ENCODE measurements at places on chromosomes 7 and 10.

- no peak for DNase-seq
- H3K27ac ChIP-seq: no peak overlapping the region
- no peaks in the 10 kb centered on the region for H3K4me1 ChIP-seq
- no peaks in the 10 kb centered on the region for H3K36me3 ChIP-seq
- no peak overlapping the region for H3K4me3 ChIP-seq
Observed at GRCh38 chr7:134088199-134088598, 38.9 kb upstream of the LRGUK start.

GRCh38 chr10:110134917-110135316, 72.5 kb upstream of the MXI1 start:
- DNase-seq: no peak
- no peaks in the 10 kb centered on the region for H3K36me3 ChIP-seq
- no peak overlapping the region for H3K4me3 ChIP-seq

GRCh38 chr10:79116801-79117723, 48.3 kb downstream of the ZMIZ1 start:
- H3K36me3 ChIP-seq: no peaks in the 10 kb centered on the region
- DNase-seq: peak; percentile 85
- H3K4me3 ChIP-seq: no peak overlapping the region
- H3K4me1 ChIP-seq: no peaks in the 10 kb centered on the region
- no peak overlapping the region for H3K27ac ChIP-seq

DNA sequence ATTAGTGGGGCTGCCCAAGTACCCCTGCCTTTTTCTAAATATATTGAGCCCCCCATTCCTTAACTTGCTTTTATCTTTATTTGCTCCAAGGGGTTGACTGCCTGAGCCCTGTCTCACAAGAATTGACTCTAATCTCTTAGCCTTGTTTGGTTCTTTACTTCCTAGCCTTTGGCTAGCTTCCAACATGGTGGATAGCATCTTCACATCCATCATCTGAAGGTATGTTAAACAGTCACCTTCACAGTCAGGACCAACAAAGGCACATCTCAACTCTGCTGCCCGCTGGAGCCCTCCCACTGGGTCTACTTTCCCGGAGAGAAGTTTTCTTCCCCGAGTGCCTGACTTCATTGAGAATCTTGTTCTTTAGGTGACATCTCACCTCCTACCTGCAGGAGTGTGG, 329.5 kb downstream of the GPR158 start:
- no peak overlapping the region for H3K27ac ChIP-seq
- H3K4me1 ChIP-seq: no peaks in the 10 kb centered on the region
- no peaks in the 10 kb centered on the region for H3K36me3 ChIP-seq
- DNase-seq: no peak
- H3K27me3 ChIP-seq: no peaks in the 10 kb centered on the region

GRCh38 chr10:95820363-95820762, 64.4 kb downstream of the ENTPD1 start:
- H3K4me3 ChIP-seq: no peak overlapping the region
- H3K4me1 ChIP-seq: peaks cover 10% of the 10 kb centered on the region
- H3K36me3 ChIP-seq: peaks cover 2% of the 10 kb centered on the region
- H3K27me3 ChIP-seq: no peaks in the 10 kb centered on the region

- no peaks in the 10 kb centered on the region for H3K36me3 ChIP-seq
- no peak overlapping the region for H3K4me3 ChIP-seq
- H3K4me1 ChIP-seq: no peaks in the 10 kb centered on the region
- no peak overlapping the region for H3K27ac ChIP-seq
Observed at GRCh38 chr7:21106296-21106732, 319.6 kb upstream of the SP8 start.

GRCh38 chr7:92404170-92404614, 43.1 kb upstream of the GATAD1 start:
- no peaks in the 10 kb centered on the region for H3K27me3 ChIP-seq
- no peaks in the 10 kb centered on the region for H3K4me1 ChIP-seq
- DNase-seq: no peak
- peaks cover 4% of the 10 kb centered on the region for H3K36me3 ChIP-seq
- H3K27ac ChIP-seq: no peak overlapping the region

DNA sequence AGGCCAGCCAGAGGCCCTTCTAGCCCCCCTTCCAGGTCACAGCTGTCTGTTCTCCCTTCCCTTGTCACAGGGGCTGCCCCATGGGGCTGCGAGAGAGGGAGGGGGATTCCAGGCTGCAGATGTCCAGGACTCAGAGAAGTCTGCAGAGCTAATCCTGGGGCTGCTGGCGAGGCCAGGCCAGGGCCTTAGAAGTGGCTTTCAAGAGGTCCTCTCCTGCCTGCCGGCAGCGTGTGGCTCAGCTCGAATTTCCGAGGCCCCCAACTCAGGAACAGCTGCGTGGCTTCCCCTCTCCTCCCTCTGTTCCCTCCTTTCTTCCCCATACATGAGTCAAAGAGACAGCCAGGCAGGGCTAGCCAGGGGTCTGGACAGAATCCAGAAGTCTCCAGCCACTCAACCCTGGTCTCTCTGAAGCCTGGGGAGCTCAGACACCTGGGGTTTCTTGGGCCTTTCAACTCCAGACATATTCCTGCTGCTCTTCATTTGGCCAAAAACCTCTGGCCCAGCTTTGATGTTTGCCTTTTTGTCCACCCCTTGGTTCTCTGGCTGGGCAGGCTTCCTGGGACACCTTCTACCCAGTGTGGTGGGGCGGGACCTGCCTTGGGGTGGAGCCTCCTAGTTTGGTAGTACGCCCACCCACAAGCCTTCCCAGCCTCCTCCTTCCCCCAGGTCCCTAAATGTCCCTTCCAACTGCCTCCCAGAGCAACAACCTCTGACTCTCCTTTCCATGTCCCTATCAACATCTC, 21.8 kb upstream of the EIF5AL1 start:
- H3K4me1 ChIP-seq: no peaks in the 10 kb centered on the region
- H3K27ac ChIP-seq: no peak overlapping the region
- H3K4me3 ChIP-seq: no peak overlapping the region
- no peaks in the 10 kb centered on the region for H3K36me3 ChIP-seq
- no peaks in the 10 kb centered on the region for H3K27me3 ChIP-seq

GRCh38 chr7:117043108-117043825, 90.0 kb downstream of the ST7 start:
- no peaks in the 10 kb centered on the region for H3K36me3 ChIP-seq
- no peaks in the 10 kb centered on the region for H3K27me3 ChIP-seq
- H3K4me1 ChIP-seq: peaks cover 10% of the 10 kb centered on the region
- H3K27ac ChIP-seq: no peak overlapping the region

DNA sequence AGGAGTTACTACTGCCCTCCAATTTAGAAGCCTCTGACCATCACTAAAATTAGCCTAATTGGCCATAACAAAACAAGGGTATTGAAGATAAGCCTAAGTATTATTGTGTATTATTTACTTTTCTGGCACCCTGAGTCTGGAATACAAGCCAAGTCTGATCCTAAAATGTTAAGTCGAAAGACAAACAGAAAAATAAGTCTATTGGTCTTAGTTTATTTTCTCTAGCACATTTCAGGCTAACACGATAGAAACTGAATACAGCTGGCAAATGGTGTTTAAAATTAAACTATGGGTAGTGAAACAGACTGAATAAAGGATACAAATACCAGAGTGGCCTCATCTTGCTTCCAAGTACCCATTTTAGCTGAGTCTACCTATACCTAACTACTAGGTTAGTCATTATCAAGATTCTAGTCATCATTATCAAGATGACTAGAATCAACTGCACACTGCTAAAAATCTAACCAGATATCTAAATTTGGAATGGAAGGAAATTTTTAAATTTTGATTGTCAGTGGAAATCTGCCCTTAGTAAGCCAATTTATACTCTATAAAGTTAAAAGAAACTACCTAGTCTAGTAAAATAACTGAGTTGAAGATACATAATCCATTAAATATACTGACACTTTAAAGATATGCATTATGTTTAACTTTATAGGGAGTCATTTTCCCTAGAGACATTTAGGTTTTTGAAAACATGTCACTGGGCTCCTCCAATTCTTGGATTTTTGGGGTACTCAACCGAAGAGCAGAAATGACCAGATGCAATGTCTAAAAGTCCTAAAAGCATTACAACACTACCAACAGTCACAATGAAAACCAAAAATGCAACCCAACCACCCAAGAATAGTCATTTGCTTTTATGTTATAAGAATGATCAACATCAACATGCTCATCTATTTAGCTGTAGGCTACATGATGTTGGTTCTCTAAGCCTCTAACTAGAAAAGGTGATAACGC, 80.9 kb downstream of the NT5C2 start:
- no peaks in the 10 kb centered on the region for H3K36me3 ChIP-seq
- H3K27me3 ChIP-seq: no peaks in the 10 kb centered on the region
- no peak for DNase-seq
- peaks cover 8% of the 10 kb centered on the region for H3K4me1 ChIP-seq
- H3K4me3 ChIP-seq: no peak overlapping the region
- H3K27ac ChIP-seq: peak overlapping the region; percentile 67

DNA sequence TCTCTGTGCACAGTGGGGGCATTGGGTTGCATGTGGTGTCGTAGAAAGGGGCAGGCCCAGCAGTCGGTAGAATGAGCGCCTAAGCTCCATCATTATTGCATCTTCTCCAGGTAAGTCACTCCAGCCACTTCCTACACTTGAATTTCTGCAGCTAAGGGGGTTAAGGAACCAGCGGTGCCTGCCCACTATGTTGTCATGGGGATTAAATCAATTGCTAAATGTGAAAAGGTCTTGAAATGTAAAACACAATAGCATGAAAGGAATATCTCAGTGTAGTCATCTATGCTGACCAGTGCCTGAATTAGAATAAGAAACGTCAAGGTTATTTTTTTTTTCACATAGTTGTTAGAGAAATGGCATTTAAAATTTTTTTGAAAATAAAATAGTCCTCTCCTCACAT, 15.2 kb upstream of the CELF2 start:
- H3K4me3 ChIP-seq: no peak overlapping the region
- no peak for DNase-seq
- no peaks in the 10 kb centered on the region for H3K4me1 ChIP-seq
- no peaks in the 10 kb centered on the region for H3K36me3 ChIP-seq
- no peak overlapping the region for H3K27ac ChIP-seq
- no peaks in the 10 kb centered on the region for H3K27me3 ChIP-seq

DNA sequence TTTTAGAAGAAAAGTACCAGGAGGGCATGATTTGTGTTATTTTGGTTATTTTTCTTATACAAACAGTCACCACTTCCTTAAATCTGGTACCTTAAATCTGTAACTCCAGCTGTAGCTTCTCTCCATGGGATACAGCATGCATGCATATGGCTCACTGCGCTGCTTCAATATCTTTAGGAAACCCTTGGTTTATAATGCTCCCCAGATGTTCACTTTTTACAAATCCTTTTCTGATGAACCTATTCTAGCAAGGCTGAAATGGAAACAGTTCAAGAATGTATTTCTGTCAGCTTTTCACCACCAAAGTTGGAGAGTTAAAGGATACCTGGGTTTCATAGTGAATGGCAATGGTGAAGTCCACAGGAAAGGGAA, 50.9 kb downstream of the LAMB4 start:
- no peak overlapping the region for H3K27ac ChIP-seq
- H3K36me3 ChIP-seq: no peaks in the 10 kb centered on the region
- H3K4me3 ChIP-seq: no peak overlapping the region
- no peak for DNase-seq

DNA sequence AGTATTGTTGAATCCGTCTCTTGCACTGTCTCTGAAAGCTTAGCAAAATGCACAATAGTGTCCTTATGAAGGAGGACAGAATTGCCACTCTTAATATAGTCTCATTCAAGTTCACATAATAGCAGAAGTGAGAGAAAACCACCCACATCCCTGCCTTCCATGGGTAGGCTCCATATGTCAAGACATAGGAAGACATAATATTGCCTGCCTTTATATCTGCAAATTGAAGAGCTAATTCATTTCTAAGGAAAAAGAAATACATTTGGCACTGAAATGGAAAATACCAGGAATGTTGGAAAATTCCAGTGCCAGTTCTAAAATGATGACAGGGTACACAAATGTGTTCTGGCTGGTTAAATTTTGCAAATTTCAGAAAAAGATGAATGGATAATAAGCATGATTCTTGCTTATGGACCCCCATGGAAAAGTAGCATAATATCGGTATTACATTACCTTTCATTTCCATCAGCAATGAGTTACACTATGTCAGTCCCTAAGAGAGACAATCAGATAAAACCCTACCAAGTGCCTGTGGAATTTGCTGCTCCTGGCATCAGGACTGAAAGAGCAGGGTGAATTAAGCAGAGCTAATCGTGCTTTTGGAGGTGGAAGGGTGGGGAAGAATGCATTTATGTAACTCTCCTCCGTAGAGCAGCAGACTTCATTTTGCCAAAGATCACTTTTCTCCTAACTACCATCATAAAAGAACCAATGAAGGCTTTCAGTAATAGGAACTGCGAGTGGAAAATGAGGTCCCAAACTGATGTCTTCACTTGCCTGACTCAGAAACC, 312.6 kb downstream of the FGFR2 start:
- H3K27me3 ChIP-seq: no peaks in the 10 kb centered on the region
- no peak overlapping the region for H3K27ac ChIP-seq
- no peak overlapping the region for H3K4me3 ChIP-seq

GRCh38 chr7:151056666-151057505, 811 bp downstream of the CDK5 start:
- H3K4me3 ChIP-seq: peak overlapping the region; percentile 60
- H3K36me3 ChIP-seq: no peaks in the 10 kb centered on the region
- H3K27ac ChIP-seq: no peak overlapping the region

- no peaks in the 10 kb centered on the region for H3K36me3 ChIP-seq
- no peaks in the 10 kb centered on the region for H3K27me3 ChIP-seq
- H3K4me1 ChIP-seq: no peaks in the 10 kb centered on the region
- DNase-seq: peak; percentile 57
- H3K4me3 ChIP-seq: no peak overlapping the region
Observed at GRCh38 chr10:24873281-24873683, 79.1 kb downstream of the PRTFDC1 start.

Measured in aorta (tissue), 5 donors.